ENCODE measurements at places on chromosomes 11 and 22.

GRCh38 chr22:44587737-44588310 is 89.8 kb upstream of the RTL6 start:
- no peak for DNase-seq

DNA sequence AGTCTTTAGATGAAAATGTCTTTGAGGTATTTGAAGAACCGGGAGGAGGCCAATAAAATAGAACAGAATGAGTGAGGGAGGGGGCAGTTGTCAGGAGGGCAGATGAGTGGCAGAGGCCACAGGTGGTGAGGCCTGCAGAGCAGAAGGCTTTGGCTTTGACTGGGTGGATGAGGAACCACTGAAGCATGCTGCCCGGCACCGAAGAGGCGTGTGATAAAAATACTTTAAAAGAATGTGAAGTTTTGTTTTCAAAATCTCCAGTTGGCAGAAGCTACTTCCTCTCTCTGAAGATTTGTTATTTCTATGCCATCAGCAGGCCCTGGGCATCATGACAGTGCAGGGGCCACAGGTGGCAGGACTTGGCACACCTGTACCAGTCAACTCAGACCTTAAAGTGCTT is 6.3 kb downstream of the MS4A12 start:
- no peak for DNase-seq

DNA sequence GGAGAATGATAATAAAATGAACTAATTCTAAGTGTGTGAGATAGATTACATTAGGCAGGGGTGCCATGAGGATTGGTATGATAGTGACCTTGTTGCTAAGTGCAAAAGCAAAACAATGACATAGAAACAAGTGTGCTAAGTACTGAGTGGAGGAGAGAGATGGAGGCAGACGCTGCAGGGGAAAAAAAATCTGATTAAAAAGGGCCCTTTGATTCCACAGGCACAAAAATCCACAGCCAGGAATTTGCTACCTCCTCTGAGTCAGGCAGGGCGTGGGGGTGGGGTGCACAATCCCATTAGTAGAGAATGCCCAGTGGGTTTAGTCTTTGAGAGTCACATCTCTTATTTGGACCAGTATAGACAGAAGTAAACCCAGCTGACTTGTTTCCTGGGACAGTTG is at the start of gene CNTF:
CNTF (plus strand) TSS at position 322 of the 400 bp plus-strand sequence. CDS start 88 bp downstream, outside the sequence.
- DNase-seq, result no peak

GRCh38 chr22:19853879-19854777 is 546 bp downstream of the GNB1L start:
- DNase-seq, result no peak

GRCh38 chr22:33007485-33007884 is 50.7 kb downstream of the SYN3 start:
- no peak for DNase-seq

DNA sequence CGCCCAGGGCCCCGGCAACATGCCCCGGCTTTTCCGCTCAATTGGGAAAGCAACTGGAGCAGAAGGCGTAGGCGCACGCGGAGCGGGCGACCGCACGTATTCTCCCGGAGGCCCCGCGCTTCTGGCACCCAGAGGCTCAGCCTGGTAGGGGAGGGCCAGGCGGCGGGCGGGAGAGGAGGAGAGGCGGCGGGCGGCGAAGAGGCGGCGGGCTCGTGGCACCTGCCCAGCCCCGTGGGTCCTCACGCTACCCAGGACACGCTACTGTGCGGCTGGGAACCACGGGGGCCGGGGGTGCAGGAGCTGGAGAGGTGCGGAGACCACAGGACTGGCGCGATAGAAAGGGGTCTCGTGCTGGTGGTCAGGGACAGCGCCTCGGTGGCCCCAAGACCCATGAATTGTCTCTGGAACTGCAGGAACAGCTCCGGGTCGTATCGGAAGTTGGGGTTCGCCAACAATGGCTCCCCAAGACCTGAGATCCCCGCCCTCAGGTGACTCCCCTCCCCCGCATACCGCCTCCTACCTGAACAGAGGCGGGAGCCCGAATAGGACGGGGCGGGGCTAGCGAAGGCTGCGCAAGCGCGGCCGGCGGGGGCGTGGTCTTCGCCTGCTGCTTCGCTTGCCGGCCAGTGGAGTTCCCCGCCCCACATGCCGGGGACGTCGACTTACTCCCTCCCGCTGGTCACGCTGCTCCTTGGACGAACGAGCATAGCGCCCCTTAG is at the start of gene SLC37A4:
SLC37A4 (minus strand) TSS at position 549 of the 719 bp plus-strand sequence.
- DNase-seq, result peak; percentile 93

DNA sequence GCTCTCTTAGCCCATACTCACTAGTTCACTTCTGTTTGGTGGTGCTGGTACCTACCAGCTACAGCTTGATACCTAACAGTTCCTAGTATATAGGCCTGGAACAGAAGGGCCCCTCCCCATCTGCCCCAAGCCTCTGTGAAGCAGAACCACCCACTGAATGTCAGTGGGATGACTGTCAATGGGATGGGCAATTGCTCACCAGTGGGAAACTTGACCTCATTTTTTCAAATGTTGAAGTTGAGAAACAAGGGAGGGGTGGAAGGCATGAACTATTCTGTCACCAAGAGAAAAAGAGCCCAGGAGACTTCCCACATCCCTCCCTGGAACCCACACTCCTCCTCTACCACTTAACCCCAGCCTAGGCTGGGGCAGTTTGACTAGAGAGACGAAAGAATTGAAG is at the start of gene NLRP10:
NLRP10 (minus strand) TSS at position 62 of the 400 bp plus-strand sequence. CDS start 1,952 bp downstream, outside the sequence.
- no peak for DNase-seq

DNA sequence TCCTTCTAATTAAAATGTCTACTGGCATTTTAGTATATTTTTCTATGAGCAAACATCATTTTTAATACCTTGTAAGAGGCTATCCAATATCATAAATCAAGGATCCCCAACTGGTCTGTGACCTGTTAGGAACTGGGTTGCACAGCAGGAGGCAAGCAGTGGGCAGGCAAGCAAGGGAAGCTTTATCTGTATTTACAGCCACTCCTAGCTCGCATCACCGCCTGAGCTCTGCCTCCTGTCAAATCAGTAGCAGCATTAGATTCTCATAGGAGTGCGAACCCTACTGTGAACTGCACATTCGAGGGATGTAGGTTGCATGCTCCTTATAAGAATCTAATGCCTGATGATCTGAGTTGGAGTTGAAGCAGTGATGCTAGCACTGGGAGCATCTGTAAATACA is 70.2 kb upstream of the CREB3L1 start:
- no peak for DNase-seq

GRCh38 chr11:17905477-17905876 is 107.4 kb downstream of the SERGEF start:
- no peak for DNase-seq

DNA sequence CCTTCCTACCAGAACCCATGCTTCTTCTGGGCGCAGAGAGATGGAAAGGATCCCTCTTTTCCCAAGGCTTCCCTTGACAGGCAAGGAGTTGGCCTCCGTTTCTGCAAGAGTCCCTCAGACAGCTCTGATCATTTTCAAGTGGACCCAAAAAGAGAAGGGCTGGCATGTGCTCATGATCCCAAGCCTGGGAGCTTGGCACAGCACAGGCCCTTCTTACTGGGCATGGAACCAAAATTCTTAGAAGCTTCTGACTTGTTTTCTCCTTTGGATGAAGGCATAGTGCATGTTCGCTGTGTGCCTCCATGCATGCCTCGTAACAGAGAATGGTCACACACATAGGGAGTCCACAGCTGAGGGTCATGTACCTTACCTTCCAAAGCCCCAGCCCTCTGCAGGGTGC is 449.6 kb downstream of the MIAT start:
- DNase-seq, result no peak

DNA sequence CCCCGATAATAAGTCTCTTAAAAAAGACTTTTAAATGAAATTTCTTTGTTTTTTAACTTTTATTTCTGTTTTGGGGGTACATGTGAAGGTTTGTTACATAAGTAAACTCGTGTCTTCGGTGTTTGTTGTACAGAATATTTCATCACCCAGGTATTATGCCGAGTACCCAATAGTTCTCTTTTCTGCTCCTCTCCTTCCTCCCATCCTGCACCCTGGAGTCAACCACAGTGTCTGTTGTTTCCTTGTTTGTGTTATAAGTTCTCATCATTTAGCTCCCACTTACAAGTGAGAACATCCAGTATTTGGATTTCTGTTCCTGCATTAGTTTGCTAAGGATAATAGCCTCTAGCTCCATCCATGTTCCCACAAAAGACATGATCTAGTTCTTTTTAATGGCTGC is 1.6 kb upstream of the GSTP1 start:
- DNase-seq, result no peak

Data from muscle of arm (tissue), 14 donors.